ENCODE measurements at places on chromosomes 6 and 20. TPM values are rescaled to one million over a fixed set of nuclear protein-coding genes. Genes with fewer than 3 reads are reported as not detected.

DNA sequence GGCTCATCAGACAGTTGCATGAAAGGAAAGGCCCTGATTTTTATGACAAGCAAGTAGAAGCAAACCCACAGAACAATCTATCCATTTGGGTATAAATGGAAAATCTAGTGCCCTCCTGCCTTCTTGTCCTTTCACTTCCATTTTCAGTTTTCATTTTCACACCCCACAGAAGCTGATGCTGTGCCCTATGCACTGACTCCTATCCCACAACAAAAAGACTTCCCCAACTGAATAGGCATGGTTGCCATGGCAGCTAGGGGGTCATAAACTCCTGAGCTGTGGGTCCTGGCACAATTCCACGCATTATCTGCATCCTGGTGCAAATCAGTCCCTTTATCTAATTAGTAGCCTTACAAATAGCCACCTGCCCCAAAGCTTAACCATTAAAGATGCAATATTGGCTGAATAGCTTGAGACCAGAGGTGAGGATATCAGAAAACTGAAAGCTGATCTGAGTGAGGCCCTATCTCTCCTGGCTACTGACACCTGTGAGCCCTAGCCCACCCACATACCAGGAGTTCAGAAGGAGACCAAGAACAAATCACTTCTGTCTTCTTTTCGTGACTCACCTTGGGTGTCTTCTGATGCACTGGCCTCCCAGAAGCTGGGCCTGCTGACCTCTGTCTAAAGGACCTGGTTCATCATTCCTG is 34.9 kb upstream of the HEY2 start:
- DNase-seq: no peak

DNA sequence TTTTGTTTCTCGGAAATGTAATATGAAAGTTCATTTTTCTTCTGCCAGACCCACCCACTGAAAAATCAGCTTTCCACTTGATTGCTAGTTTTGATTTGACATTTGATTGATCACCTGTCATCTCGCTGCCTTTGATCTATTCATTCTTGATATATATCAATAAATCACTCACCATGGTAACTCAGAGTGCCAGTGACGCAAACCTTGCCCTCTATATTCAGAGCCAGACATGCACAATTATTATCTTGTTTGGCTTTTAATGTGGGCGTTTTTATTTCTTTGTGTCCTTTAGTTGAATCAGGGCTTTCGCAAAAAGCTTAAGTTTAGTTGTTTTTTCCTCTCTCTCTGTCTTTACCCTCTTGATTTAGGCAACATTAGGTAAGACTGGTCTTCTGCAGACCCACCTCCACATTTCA is 2.0 kb downstream of the TSHZ2 start:
- no peak for DNase-seq

GRCh38 chr6:159984268-159984786 is 15.4 kb downstream of the IGF2R start:
- no peak for DNase-seq

DNA sequence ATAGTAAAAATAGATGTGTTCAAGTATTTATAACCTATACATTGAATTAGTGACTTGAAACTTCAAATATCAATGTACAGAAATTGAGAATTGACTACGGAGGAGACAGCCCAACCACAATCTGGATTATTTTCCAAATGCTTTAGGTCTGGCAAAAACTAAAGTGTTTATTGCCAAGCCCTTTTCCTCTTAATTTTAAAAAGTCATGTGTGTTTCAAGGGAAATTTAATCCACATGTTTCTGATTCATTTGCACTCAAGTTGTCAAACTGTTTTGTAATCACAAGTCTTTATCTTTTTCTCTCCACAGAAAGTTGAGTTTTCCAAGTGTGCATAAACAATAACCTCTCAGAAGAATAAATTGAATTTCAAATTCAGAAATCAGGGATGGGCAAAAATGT is 350.8 kb upstream of the RSPO3 start:
- no peak for DNase-seq

DNA sequence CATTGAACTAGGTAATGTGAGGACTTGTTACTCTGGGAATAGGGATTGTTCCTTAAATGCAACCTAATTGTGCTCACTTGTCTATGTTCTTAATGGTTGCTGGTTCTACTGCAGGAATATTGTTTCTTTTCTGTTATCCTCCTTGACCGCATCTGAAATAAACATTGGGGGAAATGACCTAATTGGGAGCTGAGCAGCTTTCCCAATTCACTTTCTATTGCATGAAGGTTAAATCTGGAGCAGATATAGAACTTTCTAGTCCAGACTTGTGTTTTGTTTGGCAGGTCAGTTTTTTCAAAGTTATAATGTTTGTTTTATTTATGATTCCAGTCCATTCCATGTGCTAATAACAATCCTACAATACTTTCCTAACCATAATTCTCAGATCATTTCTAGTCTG is 981.0 kb upstream of the CITED2 start:
- no peak for DNase-seq

DNA sequence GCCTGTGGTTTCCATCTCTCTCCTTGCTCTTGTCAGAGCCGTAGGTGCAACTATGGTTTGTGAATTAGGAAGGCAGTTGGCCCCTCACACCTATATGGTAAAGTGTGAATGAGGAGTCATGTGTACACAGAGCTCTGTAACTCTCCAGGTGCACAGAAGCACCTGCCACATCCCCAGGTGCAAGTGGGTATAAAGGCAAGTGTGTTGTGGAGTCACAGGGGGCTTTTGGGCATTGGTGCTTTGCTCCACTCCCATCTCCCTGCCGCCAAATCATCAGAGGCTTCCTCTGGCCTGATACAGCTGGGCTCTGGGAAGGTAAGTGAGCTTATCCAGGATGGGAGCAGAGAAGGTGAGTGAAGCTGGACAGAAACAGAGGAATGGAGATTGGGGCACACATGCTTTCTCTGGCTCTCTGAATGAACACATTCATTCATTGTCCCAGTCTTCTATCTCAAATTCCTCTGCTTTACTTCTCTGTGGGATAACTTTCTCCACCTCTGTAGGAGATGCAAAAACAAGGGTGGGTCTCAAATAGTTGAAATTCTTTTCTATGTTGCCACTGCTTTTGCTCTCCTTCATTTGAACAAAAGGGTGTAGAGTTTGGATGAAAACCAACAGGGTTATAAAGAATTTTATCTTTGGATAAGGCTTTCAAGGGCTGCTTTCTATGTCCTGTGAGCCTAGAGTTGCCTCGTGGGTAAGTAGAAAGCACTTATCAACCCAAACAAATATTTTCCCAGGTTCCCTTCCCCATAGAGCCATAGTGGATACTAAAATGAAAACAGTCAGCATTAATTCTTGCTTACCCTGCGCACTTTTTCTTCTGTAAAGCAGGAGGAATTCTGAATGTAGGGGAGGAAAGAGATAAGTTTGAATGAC is 45.0 kb upstream of the RIPOR2 start:
- peak; percentile 39 for DNase-seq

DNA sequence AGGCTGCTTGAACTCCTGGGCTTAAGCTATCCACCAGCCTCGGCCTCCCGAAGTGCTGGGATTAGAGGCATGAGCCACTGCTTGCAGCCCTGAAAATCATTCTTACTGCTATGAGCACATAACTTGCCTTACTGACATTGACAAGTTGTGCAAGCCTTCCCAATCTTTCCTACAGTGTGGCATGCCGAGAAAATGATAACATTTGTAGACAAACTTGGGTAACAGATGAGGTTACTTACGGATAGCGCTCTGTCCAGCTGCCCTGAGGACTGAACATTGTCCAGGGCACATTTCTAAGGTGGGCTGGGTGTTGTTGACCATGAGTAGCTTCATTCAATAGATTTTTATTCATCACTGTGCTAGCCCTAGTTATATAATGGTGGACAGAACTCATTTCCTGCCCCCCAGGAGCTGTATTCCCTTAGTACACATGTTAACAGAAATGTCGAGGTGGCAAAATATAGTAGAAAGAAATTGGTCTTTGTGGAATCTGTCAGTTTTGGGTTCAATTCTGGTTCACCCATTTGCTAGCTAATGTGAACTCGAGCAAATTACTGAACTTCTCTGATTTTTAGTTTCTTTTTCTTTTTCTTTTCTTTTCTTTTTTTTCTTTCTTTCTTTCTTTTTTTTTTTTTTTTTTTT is 118.4 kb upstream of the AKIRIN2 start:
- no peak for DNase-seq

DNA sequence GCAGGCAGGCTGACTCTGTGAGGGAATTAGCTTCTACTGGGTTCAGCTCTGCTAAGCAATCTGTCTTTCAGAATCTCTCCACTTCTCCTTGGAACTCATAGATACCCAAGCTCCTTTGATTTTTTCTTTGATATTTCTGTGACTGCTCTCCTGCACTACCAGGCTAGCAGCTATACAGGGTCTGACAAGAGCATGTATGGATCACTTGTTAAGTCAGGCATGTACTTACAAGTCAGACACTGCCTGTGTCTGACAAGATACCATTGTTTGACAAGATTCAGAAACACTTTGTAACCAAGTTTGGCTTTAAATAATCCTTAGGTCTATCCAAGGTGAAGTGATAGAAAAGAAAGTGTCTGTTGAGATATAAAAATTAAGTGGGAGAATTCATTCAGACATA is 79.5 kb downstream of the SESN1 start:
- no peak for DNase-seq

DNA sequence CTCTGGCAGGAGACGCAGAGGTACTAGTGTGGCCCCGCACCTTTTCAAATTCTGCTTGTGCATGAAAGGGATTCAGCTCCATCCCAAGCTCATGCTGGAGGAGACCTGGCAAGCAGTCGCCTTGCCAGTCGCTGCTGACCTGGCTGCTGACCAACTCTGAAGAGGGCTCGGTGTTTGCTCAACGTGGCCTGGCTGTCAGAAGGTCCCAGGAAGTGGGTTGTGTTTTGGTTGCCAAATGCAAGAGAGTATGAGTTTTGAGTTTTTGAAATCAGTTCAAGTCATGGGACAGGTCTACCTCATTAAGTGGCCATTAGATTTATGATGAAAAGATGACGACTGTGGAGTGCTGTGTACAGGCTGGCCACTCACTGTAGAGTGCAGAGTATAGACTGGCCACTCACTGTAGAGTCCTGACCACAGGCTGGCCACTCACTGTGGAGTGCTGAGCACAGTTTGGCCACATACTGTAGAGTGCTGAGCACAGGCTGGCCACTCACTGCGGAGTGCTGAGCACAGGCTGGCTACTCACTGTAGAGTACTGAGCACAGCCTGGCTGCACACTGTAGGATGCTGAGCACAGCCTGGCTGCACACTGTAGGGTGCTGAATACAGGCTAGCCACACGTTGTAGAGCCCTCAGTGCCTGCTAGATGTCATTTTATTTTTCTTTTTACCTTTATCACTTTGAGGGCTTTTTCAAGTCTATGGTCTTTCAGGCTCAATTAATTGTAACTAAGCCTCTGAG is 193.9 kb downstream of the ZNF217 start:
- no peak for DNase-seq

DNA sequence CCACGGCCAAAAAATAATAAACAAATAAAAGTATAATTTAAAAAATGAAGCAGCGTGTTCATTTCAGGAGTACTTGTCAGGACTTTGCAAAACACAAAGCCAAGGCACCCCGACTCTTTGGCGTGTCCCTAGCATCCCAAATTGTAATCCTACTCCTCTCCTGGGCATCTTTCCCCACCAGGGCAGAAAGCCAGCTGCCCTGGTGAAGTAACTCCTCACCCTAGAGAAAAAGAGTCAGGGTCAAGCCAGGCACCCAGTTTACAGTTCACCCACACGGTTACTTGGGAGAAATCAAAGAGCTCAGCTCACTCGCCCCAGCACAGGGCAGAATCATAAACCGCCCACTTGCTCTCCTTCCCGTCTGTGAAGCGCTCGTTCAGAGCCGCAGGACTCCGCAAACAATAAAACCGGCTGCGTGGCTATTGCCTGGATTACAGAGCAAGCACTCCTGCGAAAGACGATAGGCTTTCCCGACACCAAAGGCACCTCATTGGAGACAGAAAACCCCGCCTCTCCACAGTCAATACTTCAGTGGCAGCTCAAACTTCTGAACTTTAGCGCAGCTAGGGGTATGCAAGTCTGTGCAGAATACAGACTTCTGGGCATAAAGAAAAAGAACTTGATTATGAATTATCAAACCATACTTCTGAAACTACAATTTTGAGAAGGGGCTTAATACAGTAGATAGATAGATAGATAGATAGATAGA is 73.0 kb upstream of the NHSL1 start:
- peak; percentile 91 for DNase-seq

GRCh38 chr6:155324993-155325392 is 10.7 kb upstream of the TFB1M start:
- DNase-seq: no peak

DNA sequence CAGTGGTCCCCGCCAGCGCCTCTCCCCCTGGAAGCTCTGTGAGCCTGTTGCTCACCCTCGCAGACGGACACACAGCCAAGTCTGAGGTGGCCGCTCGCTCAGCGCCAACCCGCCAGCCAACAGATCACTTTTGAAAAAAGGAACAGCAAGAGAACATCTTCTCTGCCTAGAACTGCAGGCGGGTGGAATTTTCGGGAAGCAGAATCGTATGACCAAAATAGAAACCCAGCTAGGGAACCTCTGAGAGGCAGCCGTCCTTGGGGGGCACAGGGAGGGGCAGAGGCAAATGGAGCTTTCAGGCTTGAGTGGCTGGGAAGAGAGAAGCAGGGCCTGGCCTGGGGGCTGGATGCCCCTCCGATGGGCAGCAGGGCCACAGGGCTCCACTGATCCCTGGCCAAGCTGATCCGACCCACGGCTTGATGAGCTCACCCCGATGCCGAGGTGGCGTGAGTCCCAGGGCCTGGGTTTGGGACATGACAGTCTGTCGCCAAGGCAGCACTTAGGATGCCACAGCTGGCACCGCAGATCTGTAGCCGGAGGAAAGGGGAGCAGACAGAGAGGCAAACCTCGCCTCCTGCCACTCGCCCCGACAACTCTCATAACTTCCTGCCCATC is 9.8 kb downstream of the NFATC2 start:
- no peak for DNase-seq

Gene KIAA0408
- 9.7 TPM for total RNA-seq

Gene FAM83C
- not detected for total RNA-seq

Gene NKX2-2
- not detected for total RNA-seq

Gene RSPH9
- total RNA-seq: 1.4 TPM

Gene PXDC1
- total RNA-seq: 1.5 TPM

Data from neural progenitor cell (in vitro differentiated cells).